Left hindlimb (tissue), 1 donor: ENCODE measurements at places on chromosomes 6 and 20.

- no peak for DNase-seq
These were observed 117.4 kb upstream of the SOX4 start for GRCh38 chr6:21476112-21476511.

DNA sequence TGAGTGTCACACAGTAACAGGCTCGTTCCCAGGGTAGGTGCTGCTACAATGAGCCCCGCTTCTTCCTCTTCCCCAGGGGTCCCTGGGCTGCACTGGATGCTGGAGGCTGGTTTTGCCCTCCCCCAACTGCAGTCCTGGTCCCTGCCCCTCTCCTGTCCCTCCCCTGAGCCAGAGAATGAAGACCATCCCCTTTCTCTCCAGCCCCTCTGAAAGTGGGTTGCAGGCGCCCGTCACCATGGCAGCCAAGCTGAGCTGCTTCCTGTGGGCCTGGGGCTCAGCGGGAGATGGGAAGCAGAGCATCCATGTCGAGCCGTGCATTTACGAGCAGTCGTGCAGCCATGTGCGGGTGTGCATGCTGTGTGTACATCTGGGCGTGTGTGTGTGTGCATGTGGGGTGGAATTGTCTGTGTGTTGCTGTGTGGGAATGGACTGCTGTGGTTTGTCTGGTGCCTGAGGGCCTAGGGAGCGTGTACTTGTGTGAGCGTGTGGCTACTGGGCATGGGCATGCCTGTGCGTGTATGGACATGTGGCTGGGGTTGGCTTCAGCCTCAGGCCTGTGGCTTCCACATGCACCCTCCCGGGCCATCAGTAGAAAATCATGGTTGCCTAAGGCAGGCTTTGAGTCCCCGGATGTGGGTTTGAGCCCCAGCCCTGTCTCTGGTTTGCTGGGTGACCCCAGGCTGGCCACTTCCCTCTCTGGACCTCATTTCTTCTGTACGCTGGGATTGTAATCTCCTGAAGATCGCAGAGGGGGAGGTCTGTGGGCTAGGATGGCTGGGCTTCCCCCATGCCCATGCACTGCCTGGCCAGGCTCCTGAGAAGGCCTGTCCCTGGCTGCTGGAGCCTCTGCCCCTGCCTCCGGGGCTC is 48.8 kb downstream of the SRC start:
- peak; percentile 39 for DNase-seq

DNA sequence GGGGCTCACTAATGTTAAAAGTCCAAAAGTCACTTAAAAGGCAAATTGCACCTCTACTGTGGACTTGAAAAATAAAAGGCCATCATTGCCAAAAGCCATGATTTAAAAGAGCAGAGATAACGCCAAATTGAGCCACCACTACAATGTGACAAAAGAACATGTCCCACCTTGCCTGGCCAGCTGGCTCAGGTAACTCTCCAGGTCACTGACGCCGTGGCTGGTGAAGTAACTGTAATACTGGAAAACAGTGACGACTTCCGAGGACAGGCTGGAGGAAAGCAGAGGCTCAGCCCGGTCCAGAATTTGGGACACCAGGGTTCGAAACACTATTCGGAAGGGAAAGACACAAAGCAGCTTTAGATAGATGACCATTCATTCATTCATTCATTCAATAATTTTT is 29.3 kb upstream of the ARMH2 start:
- DNase-seq: no peak

DNA sequence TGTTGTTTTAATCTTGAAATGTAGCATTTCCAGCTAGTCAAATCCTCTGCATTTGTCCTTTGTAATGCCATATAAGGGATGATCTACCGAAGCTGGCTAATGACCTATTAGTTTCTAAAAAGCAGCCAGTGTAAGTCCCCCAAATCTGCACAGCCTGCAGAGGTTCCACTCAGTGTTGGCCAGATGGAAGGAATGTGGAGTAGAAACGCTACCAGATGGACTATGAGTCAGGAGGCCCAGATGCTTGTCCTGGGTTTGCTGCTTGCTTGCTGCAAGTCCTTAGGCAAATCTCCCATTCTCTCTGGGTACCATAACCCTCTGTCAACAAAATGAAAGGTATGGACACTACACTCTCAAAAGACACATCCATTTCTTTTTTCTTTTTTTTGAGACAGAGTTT is 149.8 kb downstream of the BTBD9 start:
- no peak for DNase-seq

DNA sequence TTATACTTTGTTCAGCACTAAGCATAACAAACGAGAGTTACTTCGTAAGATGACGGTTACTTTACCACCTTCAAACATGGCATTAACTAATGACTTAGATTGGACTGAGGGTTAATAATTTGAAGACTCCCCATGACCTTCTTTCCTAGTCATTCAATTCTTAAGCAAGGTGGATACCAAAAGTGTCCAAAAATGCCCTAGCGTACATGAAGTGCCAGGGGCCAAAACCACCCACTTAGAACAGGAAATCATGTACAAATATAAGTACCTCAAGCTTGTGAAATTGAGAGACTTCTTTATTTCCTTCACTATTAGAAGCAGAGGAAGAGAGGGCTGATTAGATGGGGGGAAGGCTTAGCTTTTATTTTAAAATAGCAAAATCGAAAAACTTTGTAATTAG is 166.4 kb downstream of the ATXN1 start:
- no peak for DNase-seq

- no peak for DNase-seq
These were observed 123.7 kb upstream of the EXOC2 start for GRCh38 chr6:816510-817084.

GRCh38 chr6:160791981-160792418 is 90.0 kb downstream of the PLG start:
- DNase-seq: no peak

DNA sequence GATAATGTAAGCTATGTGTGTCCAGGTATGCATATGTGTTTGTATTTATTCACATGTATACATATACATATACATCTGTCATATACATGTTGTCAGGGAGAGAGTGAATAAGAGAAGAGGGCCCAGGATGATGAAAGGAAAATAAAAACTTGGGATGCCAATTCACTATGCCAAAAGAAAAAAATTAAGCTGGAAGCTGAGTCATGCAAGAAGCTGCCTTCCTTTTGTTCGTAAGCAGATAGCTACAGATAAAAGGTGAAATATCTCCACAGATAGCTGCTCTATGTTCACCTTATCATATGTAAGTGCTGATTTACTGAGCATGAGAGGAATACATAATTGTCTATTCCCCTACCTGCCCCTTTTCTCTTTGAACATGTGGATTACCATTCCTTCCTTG is 579.9 kb downstream of the EPM2A start:
- no peak for DNase-seq

DNA sequence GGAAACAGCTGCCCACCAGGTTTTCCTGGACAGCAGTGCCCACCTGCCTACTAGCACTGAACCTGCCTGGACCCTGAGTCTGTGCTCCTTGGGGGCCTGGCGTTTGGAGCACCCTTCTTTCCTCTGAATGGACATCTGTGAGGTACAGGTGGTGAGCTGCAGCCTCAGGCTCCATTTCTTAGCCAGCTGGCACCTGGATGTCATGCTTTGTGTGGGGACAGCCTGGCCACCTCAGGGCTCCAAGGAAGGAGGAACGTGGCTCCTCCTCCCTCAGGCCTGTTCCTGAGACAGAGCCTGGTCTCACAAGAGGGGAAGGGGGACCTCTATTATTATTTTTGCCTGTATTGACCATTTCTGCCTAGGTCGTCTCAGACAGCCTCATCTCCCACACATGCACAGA is 8.1 kb downstream of the TMEM151B start:
- peak; percentile 8 for DNase-seq

GRCh38 chr20:17298171-17298570 is 71.3 kb downstream of the PCSK2 start:
- DNase-seq: no peak

DNA sequence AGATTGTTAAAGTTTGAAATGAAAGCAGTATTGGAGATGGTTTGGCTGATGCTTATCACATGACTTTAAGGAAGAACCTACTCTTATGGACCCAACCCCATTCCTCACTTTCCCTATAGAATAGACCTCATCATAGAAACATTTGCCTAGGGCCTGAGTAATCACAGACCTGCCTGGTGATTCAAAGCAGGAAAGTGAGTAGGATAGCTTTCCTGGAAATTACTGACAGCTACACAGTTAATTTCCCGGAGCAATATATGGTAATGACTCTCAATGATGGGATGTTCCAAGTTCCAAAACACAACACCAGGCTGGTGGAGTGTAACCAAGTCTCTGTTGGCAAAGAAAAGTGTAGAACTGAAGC is 233.8 kb downstream of the SIM1 start:
- DNase-seq: no peak

- no peak for DNase-seq
These were observed 136.8 kb upstream of the RNF24 start for GRCh38 chr20:4151991-4152695.

- no peak for DNase-seq
These were observed 9.3 kb upstream of the FKBP1A start for GRCh38 chr20:1402149-1402548.

DNA sequence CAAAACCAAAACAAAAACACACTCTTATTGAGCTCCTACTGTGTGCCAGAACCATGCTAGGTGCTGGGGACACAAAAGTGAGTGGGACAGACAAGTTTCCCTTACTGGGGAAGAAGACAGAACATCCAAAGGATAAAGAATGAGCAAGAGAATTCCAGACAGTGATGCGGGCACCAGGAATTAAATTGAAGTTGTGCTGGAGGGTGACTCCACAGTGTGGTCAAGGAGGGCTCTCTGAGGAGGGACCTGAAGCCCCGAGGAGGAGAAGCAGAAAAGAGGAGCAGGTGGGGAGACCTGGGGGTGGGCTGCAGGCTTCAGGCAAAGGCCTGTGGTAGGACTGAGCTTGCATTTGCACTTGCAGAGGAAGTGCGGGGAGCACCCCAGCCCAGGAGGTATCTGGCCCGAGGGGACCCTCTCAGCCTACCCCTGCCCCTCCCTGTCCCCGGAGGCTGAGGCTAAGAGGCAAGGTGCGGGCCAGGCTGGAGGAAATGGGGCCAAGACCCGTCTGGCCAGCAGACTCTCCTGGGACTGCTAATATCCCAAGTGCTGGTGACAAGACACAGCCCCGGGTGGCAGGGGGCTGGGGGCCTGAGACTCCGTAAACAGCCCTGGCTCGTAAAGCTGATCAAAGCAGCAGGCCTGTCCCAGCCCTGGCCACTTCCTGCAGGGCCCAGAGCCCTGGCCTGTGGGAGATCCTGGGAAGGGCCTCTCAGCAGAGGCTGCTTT is 57.1 kb downstream of the SNAI1 start:
- DNase-seq: no peak

DNA sequence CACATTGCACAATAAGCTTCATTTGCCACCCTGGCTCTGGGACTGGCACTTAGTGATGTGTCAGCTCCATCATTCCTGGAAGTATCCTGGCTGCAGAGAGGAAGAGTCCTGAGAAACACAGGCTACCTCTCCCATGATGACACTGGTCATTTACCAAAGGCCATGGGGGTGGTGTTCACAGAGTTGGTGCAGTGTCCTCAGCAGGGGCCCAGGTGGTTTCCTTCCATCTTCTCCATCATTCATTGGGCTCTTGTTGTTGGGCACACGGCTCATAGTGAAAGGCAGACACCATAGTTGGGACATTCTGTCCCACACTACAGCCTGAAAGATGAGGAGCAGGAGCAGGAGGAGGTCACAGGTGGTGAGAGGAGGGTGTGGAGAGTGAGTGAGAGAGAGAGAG is 15.8 kb upstream of the CST1 start:
- DNase-seq: no peak

- DNase-seq: no peak
These were observed 146.7 kb upstream of the MLN start for GRCh38 chr6:33950472-33950881.

DNA sequence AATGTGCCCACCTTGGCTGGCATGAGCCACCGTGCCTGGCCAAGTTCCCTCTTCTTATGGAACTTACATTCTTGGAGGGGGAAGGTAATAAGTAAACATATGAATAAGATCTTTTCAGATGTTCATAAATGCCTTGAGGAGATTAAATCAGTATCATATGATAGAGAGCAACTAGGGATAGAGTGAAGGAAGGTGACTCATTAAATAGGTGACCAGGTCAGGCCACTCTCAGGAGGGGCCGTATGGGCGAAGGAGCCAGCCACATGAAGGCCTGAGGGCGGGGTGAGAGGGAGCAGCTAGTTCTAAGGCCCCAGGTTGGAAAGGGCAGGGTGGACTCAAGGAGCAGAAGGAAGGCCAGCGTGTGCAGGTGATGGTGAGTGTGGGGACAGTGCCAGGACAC is 91.1 kb downstream of the UST start:
- no peak for DNase-seq

- DNase-seq: no peak
These were observed 70.7 kb upstream of the LTV1 start for GRCh38 chr6:143772116-143773086.

DNA sequence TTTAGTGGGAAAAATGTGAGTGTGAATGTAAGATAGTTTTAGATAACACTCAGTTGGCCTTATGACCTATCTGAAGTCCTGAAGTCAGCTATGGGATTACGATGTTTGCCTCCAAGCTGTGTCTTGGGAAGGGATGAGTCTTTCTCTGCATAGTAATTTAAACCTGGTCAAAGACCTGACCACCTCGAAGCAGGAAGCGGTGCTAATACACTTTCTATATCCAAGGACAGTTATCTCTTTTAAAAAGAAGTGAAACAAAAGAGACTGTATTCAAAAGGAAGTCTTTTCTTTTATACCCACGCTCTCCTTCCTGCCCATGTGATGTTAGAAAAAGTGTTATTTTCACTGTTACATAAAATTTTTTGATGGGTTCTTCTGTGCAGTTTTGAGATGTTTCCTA is 94.9 kb downstream of the JARID2 start:
- no peak for DNase-seq

DNA sequence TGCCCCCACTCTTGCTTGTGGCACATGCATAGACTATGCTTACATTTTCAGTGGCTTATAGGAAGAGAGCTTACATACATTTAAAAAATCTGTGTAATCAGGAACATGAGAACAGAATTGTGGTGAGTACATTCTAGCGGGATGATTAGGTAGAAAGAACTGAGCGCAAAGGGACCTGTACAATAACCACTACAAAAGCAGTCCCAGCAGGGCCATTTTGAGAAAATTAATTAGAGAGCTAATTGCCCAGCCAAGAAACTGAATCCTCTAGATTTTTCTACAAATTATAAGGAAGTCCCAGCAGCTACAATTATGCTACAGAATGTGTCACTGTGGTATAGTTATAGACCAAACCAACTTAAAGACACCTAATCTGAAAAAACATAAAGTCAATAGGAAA is 105.6 kb upstream of the TNFAIP3 start:
- DNase-seq: no peak

GRCh38 chr6:85449388-85449817 is 480 bp upstream of the NT5E start:
- peak; percentile 78 for DNase-seq

- DNase-seq: no peak
These were observed 219.5 kb downstream of the HACE1 start for GRCh38 chr6:104640150-104640700.

DNA sequence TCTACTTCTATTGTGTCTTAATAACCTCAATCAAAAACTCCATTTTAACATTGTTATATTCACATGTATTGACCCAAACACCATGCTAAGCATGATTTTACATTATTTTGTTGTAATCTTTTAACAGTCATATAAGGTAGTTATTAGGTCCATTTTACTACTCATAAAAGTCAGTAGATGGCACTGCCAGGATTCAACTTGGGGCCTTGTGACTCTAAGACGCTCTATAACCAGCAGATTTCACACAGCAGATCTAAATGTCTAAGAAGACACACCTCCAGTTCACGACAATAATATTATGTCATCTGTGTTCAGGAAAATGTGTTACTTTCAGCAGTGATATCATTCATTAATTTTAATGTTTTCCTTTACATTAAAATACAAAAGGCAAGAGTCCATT is 88.0 kb downstream of the FRK start:
- DNase-seq: no peak

GRCh38 chr6:40794586-40794985 is 207.4 kb upstream of the LRFN2 start:
- DNase-seq: no peak

GRCh38 chr20:18395544-18395943 is 71.3 kb downstream of the DZANK1 start:
- DNase-seq: no peak
